ENCODE measurements at places on chromosomes 1 and 21.

GRCh38 chr1:184800876-184801275 is 46.2 kb upstream of the EDEM3 start:
- DNase-seq = no peak

- DNase-seq = no peak
Observed at GRCh38 chr21:17711896-17712295, 99.2 kb upstream of the BTG3 start.

- no peak for DNase-seq
Observed at GRCh38 chr1:177802304-177802703, 167.6 kb downstream of the SEC16B start.

- DNase-seq = peak; percentile 42
Observed at GRCh38 chr21:43645136-43645891, 14.0 kb downstream of the HSF2BP start.

DNA sequence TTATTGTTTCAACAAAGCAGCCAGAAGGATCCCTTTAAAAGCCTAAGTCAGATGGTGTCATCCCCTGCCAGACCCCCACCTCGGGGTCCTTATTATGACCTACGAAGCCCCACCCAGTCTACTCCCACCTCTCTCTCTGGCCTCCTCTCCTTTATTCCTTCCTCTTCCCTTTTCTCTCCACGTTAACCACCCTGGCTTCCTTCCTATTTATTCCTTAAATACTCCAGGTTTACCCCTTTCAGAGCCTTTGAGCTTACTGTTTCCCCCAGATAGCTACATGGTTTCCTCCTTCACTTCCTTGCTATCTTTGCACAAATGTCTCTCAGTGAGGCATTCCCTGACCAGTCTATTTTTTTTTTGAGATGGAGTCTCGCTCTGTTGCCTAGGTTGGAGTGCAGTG is 12.0 kb upstream of the SLC9A1 start:
- DNase-seq = no peak

DNA sequence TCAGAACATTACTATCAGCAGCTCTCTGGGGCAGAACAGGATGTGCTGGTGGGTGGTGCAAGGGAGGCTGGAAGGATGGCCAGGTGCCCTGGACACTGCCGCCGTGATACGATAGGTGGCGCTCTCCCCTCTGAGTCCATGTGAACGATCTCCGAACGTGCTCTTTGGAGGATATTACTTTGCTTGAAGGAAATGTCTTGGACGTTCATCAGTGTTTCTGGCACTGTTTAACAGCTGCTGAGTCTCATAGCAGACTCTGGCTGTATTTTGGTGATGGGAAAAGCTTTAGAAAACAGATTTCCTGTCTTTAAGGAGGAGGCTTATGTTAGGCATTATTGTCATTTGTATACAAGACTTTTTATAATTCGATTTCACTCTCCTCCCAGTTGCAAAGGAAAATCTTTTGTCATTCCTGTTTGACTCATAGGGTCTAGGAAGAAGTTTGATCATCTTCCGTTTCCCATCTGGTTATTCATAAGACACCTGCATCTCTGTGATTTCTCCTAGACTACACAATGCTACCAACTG is 386.2 kb upstream of the ADGRL2 start:
- peak; percentile 36 for DNase-seq

DNA sequence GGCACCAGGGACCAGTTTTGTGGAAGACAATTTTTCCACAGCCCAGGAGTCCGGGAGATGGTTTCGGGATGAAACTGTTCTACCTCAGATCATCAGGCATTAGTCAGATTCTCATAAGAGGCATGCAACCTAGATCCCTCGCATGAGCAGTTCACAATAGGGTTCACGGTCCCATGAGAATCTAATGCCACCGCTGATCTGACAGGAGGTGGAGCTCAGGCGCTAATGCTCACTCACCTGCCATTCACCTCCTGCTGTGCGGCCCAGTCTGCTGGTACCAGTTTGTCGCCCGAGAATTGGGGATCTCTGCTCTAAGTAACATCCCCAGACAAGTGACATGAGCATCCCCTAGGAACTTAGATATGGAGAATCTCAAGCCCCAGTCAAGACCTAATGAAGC is 180.7 kb downstream of the COQ8A start:
- DNase-seq = no peak

GRCh38 chr1:228867951-228868730 is 132.9 kb downstream of the RHOU start:
- no peak for DNase-seq

DNA sequence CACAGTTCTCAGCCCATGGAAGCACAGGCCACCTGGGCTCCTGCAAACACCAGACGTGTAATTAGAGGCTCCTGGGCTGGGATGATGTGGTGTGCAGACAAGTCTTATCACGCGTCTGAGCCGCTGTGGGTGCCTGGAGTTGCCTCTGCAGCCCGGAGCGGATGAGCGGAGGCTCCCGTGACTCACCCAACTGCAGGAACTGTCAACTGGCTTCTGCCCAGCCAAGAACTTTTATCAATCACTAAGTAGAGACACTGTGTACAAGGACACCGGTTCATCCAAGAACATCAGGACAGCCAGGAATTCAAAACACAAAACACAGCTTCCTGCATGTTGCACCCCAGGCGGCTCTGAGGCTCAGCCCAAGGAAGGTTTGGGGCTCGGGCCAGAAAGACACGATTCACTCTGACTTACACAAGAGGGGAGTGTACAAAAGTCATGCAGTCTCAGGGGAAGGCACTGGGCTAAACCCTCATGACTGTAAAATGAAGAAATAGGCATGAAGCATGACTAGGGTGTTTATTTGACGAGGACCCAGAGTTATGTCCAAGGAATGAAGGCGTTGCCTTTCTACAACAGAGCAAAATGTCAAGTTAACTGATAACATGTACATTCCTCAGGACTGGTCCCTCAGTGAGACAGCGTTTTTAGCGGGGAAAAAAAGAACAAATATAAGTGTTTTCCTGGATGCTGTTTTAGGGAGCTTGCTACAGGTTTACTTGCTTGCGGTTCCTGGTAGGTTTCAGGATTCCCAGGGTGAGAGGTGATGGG is 21.1 kb downstream of the ERRFI1 start:
- DNase-seq = peak; percentile 96

DNA sequence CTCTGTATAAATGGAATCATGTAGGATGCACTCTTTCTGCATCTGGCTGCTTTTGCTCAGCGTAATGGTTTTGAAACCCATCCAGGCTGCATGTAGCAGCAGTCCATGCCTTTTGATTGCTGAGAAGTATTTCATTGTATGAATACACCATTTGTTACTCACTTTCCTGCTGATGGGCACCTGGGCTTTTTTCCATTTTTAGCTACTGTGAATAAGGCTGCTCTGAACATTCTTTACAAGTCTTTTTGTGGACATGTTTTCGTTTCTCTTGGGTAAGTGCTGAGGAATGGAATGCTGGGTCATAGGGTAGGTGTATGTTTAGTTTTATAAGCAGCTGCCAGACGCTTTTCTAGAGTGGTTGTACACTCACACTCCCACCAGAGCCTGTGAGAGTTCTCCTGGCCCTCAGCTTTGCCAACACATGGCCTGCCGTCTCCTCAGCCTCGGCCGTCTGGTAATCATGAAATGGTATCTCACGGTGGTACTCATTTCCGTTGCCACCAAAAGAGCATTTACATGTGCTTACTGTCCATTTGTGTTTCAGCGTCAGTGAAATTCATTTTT is 22.7 kb downstream of the SLX9 start:
- DNase-seq = peak; percentile 60

GRCh38 chr1:94156096-94156625 is 35.2 kb upstream of the ABCA4 start:
- DNase-seq = no peak

GRCh38 chr1:81225789-81226602 is 574.7 kb upstream of the ADGRL2 start:
- no peak for DNase-seq

- no peak for DNase-seq
Observed at GRCh38 chr1:84299536-84300170, 1.9 kb upstream of the SAMD13 start.

GRCh38 chr1:167821969-167822685 is 91.8 kb downstream of the ADCY10 start:
- DNase-seq = no peak

GRCh38 chr1:161153176-161153575 is 602 bp upstream of the UFC1 start:
- DNase-seq = no peak

GRCh38 chr1:29826646-29827045 is 590.3 kb downstream of the PTPRU start:
- DNase-seq = no peak

- DNase-seq = no peak
Observed at GRCh38 chr1:4404854-4405590, 249.4 kb upstream of the AJAP1 start.

- no peak for DNase-seq
Observed at GRCh38 chr1:218030846-218031245, 254.2 kb upstream of the RRP15 start.

GRCh38 chr1:10728595-10729410 is 67.6 kb downstream of the CASZ1 start:
- no peak for DNase-seq

DNA sequence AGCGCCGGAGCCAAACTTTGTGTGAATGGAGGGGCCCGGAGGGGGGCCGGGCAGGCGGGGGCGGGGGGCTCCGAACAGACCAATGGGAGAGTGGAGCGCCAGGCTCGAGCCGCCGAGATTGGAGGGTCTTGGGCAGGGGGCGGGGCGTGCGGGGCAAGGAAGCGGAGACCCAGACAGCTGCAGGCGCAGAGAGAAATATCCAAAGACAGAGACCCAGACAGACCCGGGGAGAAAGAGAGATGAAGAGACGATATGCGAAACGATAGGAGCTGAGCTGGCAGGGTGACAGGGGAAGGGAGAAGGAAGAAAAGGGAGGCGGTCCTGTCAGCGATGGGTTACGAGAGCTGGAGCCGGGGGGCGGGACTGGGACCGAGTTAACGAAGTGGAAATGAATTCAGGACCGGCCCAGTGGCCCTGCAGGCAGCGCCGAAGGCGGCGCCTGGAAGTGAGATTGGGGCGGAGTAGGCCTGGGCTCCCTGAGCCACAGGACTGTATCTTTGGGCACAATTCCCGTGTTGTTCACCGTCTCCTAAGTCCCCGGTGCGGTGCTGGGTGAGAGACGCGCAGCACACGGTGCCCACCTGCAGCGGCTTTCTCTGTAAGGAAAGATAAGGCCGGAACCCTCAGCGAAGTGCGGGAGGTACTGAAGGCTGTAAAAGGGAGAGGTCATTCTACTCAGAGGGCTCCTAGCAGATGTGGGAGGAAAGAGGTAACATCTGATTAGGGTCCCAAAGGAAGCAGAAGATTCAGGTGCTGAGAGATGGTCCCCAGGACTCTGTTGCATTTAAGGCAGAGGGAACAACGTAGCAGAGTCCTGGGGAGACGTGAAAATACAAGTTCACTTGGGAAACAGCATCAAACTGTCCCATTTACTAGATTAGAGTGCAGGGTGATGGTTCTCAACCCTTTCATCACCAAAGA is 543 bp upstream of the KCNJ10 start:
- peak; percentile 67 for DNase-seq

- no peak for DNase-seq
Observed at GRCh38 chr1:204738506-204738905, 53.0 kb upstream of the LRRN2 start.

- no peak for DNase-seq
Observed at GRCh38 chr1:187903223-187903622, 1074.5 kb downstream of the PLA2G4A start.

- DNase-seq = no peak
Observed at GRCh38 chr21:31258073-31258472, 86.0 kb downstream of the TIAM1 start.

DNA sequence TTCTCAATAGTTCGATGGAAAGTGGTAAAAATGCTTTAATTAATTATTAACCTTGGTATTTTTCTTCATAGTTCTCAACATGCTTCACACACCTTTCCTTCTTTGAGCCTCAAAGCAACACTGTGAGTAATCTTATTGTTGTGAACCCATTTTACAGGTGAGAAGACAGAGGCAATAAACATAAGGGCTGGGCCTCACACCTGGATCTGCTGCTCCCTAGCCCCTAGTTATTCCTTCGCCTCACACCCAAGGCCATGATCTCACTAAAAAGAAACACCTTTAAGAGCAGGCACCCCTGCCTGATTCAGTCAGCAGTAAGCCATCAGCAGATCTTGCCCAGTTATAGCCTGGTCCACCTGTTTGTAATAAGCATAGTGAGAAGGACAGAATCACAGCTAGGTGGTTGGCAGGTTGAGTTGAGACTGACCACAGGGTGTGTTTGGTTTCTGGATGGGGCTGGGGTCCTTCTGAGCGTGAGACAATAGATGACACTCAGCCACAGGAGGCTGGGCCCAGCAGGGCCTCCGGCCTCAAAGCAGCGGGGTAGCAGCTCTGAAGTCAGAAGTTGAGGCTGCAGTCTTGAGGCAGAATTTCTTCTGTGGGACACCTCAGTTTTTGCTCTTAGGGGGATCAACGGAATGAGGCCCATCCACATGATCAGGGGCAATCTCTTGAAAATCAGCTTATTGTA is 203.9 kb downstream of the RHOU start:
- no peak for DNase-seq

DNA sequence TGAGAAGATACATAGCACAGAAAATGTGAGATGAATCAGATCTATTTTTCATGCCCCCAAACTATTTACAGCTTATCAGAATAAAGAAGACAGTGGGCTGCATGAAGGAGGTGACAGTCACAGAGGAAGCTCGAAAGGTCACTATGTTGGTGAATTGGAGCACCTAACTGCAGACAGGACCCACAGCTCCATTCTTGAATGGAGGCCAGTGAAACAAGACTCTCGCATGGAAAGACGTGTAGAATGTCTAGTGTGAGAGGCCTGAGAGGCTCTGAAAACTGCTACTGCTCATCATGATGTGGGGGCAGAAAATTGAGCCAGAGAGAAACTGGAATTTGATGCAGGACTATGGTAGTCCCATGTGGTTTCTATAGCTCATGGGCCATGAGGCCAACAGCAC is 60.3 kb upstream of the CCDC190 start:
- DNase-seq = no peak

DNA sequence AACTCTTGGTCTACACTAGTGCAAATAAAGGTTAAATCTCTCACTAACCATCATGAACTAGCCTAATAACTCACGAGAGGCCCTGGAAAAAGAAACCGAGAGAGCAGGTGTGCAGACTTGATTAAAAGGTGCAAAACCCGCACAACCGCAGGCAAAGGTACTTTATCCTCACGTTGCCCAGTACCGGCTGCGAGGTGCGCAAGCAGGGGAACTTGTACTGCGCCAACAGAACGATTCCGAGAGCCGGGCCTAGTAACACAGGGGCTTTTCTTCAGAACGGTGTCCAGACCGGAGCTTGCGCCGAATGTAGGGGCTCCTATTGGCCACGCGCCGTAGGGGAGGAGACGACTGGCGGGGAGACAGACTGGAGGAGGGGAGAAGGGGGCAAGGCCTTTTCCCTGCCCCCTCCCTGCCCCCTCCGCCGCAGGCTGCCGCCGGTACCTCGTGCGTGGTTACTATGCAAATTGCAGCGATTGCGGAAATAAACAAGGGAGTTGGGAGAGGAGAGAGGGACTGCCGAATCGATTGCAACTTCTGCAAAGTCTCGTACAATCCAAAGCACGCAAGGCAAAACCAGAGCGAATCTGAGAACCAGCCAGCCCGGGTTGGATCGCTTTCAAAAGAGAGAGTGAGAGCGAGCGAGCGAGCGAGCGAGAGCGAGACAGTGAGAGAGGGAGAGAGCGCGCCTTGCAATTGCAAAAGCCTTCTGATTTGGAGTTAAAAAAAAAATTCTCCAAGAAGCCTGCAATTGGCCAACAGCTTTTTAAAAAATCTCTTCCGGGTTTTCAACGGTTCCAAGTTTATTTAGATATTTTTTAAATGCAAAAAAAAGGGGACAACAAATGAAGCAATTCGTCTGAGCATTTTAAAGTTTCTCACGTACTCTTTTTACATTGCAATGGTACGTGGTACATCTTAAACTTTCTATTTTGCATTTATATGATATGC is 5.4 kb upstream of the NFIA start:
- peak; percentile 78 for DNase-seq
